ENCODE measurements at places on chromosomes 16 and 17.

GRCh38 chr16:58027161-58027915, 1.8 kb downstream of the MMP15 start:
- DNase-seq = no peak

- no peak for DNase-seq
These were observed 251.2 kb upstream of the ELAC2 start for GRCh38 chr17:13268791-13269595.

DNA sequence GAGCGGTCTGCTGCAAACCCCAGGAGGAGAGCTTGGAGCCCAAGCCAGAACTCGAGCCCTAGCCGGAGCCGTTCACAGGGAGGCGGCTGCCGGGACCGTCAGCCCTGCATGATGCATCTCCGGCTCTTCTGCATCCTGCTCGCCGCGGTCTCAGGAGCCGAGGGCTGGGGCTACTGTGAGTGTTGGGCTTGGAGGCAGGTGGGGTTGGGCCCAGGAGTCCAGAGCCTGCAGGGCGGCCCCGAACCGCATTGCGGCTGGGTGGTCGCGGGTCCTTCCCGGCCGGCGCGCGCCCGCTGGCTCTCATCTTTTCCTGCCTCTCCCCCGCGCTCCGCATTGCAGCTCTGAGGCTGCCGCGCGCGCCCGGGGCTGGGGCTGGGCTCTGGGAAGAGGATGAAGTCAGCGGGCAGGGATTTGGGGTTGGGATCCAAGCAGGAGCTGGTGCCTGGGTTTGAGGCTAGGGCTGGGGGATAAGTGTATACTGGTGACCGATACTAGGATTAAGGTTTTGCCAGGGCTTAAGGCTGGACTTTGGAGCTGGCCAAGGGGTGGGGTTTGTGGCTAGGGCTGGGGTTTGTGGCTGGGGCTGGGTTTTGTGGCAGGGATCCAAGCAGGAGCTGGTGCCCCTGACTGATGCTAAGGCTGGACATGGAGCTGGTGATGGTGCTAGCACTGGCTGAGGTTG, 532 bp downstream of the CNTNAP1 start:
- DNase-seq = no peak

- no peak for DNase-seq
These were observed 1.1 kb downstream of the MPP2 start for GRCh38 chr17:43905985-43906852.

DNA sequence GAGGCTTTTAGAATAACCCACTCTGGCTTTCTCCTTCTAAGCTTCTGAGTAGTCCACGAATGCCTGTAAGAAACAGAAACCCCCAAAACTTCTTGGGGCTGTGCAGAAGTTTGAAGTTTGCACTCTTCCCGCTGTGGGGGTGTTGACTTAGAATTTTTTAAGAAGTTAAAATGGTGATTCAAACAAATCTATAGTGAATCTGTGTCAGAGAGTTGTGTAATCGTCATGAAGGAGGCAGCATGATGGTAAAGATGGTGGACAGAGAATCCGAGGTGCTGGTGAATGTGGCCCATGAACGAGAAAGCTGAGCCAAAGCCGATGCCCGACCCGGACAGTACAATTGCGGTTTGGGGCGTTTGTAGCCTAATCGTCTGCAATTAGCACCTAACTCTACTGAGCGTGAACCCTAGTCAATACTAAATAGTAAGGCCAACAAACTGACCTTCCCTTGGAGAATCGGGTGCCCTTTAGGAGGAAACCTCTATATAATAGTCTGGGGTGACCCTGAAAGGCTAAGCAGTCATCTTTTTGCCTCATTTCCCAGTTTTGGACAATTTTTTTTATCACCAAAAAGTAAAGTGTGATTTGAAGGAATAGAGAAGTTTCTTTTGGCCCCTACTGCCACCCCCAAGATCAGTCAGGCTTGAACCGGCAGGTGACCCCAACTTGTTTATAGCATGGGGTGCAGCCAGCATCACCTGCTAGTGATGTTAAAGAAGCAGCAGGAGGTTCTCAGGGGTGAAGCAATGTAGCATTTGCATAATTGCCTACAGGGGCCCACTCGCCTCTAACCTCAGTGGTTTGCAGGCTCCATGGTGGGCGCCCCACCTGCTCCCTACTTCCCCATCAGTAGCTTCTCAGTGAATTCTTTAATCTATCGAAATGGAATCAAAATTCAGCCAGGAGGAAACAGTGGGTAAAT, 11.2 kb downstream of the IRF8 start:
- no peak for DNase-seq

DNA sequence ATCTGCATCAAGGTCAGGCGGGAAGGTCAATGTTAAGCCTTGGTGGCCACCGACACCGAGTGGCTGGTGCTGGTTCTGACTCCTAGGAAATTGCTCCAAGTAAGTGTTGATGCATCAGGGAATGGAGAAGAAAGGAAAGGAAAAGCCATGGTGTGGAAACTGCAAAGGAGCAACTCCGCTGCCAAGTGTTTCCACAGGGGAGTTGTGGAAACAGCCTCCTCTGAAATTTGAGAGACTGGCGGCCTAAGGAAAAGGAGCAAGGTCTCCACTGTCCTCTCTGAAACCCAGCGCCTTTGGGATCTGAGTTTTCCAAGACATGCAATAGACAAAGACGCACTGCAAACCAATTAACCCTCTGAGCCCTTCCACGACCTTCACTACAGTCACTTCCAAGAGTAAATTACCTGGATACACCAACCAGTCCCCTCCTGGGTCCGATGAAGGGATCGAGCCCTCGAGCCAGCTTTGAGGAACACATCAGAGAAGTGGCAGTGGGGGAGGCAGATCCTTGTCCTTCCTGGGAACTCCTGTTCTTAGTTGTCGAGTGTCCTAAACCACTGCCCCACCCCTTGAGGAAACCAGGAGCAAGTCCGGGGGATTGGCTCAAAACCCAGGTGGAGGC, 51.1 kb downstream of the SRL start:
- no peak for DNase-seq

GRCh38 chr17:15892244-15892643, 52.7 kb upstream of the ADORA2B start:
- DNase-seq = no peak

DNA sequence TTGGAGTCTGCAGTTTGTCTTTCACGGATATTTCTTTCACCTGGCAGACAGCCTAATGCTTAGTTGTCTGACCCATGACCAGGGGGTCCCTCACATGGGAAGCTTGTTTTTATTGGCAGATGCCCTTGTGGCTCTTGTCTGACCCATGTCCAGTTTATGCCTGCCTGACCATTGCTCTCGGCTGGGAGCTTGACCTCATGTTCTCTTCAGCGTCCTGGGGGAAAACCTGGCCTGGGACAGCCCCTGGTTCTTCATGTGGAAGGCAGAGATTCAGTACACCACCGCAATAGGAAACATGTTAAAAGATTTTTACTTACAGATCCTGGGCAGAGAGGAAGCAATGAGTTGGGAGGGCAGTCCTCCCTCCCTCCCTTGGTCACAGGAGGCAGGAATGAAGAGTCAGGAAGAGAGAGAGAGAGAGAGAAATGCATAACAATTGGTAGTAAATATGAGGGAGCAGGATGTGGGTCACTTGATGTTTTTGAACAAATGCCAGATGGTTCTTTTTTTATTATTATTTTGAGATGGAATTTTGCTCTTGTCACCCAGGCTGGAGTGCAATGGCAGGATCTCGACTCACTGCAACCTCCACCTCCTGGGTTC, 302.7 kb upstream of the MYOCD start:
- no peak for DNase-seq

DNA sequence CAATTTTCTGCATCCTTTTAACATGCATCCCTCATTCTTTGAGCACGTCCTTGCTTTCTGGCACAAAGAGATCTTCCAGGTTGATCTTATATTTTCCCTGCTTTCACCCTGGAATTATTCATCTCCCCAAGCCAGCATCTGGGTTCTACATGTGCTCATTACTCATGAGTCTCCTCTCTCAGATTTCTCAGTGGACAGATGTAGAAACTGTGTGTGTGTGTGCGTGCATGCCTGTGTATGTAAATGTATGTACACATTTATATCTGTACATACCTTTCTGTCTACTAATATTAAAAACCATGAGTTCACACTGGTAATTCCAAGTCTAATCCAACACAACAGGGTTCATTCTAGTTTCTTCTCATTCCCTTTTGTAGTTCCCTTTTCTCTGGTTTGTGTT, 41.9 kb upstream of the NSRP1 start:
- DNase-seq = no peak

DNA sequence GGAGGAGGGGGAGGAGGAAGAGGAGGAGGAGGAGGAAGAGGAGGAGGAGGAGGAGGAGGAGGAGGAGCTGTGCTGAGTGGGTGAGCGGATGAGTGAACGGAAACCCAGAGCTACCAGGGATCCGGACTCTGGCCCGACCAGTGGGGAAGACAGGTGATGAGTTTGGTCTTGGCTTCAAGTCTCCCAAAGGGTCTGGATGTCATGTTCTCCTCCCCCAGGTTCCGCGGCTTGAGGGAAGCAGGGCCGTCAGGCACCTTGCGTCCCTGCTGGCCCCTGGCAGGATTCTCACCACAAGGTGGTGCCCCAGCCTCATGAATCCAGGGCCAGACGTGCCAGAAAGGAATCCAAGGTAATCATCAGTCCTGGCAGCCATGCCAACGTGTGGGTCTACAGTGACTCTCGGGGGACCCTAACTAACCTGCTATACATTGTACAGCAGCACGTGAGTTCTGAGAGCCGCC, 13.5 kb upstream of the ABAT start:
- DNase-seq = peak; percentile 24

DNA sequence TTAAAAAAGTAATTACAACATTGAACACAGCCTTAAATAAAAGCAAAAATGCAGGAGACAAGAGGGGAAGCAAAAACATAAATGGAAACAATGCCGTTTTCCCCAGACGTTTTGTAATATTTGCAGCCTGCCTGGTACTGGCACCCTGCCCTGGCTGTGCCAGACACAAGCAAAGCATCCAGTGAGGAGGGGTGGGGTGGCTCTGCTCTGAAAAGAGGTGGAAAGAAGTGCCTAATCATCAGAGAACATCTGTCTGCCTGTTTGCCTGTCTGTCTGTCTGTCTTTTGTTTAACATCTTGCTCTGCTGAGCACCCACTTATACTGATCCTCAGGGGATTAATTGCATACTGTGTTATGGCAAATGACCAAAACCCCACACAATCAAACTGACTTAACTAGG, 62.7 kb downstream of the C16orf82 start:
- no peak for DNase-seq

- DNase-seq = no peak
These were observed 878 bp downstream of the HEXIM1 start for GRCh38 chr17:45149037-45149668.

GRCh38 chr17:57186226-57187019, 69.9 kb upstream of the MSI2 start:
- DNase-seq = no peak

GRCh38 chr17:69967910-69968411, 107.1 kb upstream of the KCNJ16 start:
- DNase-seq = peak; percentile 80

- no peak for DNase-seq
These were observed 24.1 kb downstream of the C16orf96 start for GRCh38 chr16:4580250-4580649.

GRCh38 chr17:48996722-48997102, 473 bp upstream of the IGF2BP1 start:
- no peak for DNase-seq

DNA sequence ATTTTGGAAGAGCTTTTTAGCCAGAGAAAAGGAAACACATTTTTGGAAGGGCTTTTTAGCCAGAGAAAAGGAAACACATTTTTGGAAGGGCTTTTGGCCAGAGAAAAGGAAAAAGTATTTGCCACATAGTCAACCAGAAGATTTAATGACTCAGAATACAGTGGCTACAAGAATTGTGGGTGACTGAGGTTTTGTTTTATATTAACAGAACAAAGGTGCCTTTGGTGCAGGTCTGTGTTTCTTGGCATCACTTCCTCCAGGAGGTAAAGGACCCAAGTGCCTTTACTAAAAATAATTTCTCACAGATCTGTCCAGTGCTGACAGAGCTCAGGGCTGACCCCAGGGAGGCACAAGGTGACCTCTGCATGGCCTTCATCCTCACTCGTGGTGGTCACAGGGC, 363.1 kb downstream of the CA10 start:
- DNase-seq = no peak

DNA sequence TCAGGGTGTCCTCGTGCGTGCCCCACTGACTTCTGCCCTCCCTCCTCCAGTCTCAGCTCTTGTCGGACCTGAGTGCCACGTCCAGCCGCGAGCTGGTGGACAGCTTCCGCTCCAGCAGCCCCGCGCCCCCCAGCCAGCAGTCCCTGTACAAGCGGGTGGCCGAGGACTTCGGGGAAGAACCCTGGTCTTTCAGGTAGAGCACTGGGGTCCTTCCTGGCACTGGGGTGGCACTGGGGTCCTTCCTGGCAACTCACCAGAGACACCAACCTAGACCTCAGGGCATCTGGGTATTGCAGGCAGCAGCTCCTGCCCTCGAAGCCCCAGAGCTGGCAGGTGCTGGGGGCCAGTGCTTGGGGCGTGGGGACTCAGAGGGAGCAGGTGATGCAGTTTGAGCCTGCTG, 25.0 kb downstream of the SGSH start:
- no peak for DNase-seq

- no peak for DNase-seq
These were observed 630.8 kb upstream of the KIF2B start for GRCh38 chr17:53191878-53192277.

DNA sequence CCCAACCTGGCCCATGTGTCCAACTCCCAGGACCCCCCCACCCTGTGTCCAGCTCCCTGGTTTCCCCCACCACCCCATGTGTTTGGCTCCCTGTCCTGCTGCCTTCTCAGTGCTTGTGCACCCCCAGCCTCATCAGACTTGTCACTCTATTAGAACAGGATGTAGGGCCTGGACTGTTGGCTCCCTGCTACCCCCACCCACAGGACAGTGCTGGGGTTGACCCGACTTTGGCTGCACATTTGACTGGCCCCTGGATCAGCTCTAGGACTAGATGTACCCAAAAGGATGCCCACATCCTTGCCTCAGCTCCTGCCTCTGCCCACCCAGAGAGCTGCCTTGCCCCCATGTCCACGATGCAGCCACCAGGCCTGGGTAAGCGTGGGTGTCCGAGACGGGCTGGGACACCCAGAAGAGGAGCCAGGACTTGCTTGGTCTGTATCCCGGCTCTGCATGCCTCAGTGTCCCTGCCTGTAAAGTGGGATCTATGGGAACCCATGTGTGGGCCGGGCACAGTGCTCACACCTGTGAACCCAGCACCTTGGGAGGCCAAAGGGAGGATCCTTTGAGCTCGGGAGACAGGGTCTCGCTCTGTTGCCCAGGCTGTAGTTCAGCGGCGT, 1.5 kb upstream of the CCDC57 start:
- DNase-seq = no peak

DNA sequence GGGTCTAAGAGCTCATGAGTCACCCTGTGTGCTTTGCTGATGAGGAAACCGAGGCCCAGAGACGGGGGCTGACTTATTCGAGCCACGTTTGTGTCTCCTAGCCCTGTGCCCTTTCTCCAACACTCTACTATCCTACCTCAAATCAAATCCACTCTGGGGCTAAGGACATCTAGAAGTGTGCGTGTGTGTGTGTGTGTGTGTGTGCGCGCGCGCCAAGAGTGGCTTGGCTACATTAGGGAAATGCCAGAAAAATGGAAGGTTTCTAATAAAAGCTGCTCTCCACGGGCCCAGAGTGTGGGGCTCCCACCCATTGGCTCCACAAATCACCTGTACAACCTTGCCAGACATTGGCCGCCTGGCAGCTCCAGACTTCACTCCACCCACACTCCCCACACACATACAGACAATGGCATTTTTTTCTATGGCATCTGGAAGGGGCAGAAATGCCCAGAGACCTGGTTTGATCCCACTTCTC, 30.3 kb upstream of the PHOSPHO1 start:
- peak; percentile 33 for DNase-seq

- no peak for DNase-seq
These were observed 118.7 kb upstream of the CDH5 start for GRCh38 chr16:66247516-66248481.

GRCh38 chr17:73744411-73744810, 100.2 kb upstream of the SDK2 start:
- DNase-seq = no peak

Measured in AG04450 (cell line).